Mammary microvascular endothelial cell (primary cell): ENCODE measurements at places on chromosomes 7 and 10. TPM values are rescaled to one million over a fixed set of nuclear protein-coding genes. Genes with fewer than 3 reads are reported as not detected.

RSU1 gene
- total RNA-seq, result 107 and 113 TPM in 2 replicates

OGDHL gene
- not detected in 2 replicates for total RNA-seq

DIP2C gene
- 4.9 and 6.2 TPM in 2 replicates for total RNA-seq

JAKMIP3 gene
- total RNA-seq, result under 0.01 TPM in 1 of 2 replicates, not detected in the other

NOS3 gene
- total RNA-seq, result 25.3 and 34.3 TPM in 2 replicates
